ENCODE measurements at places on chromosomes 16 and 17. TPM values are rescaled to one million over a fixed set of nuclear protein-coding genes. Genes with fewer than 3 reads are reported as not detected.

DNA sequence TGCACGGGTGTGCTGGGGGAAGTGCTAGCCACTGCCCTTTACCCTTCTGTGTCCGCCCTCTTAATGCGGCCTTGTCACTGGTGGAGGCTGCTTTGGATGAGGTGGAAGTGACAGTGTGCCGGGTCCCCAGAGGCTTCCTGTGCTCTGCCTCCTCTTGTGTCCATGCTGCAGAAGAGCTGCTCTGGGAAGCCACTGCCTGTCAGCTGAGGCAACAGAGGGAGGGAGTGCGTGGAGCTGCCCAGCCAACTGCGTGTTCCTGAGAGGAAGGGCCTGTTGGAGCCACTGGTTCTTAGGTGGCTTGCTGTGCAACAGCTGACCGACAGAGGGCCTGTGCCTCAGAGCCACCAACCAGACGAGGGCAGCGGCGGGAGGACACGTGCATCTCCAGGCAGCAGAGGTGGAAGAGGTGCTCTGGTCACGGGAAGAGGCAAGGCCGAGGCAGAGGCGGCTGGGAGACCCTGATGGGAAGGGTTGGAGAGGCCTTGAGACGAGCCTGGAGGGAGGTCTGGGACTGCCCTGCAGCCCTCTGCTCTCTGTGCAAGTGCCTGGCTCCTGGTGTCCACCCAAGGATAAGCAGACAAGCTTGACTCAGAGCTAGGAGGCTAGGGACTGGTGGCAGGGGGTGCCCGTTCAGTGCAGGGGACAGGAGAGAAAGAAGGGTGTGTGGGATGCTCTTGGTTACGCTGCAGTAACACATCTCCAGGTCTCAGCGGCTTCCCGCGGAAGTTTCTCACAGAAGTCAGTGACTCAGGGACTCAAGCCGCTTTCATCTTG, 25.4 kb downstream of the B9D1 start:
- H3K4me1 ChIP-seq = peaks cover 14% of the 10 kb centered on the region
- no peaks in the 10 kb centered on the region for H3K27me3 ChIP-seq
- no peak overlapping the region for H3K27ac ChIP-seq
- no peak overlapping the region for H3K4me3 ChIP-seq
- peak; percentile 66 for DNase-seq

GRCh38 chr17:17819561-17819995, 17.2 kb downstream of the SREBF1 start:
- DNase-seq = peak; percentile 64
- H3K36me3 ChIP-seq = no peaks in the 10 kb centered on the region
- H3K27ac ChIP-seq = peak overlapping the region; percentile 25
- no peak overlapping the region for H3K4me3 ChIP-seq

GRCh38 chr17:45296003-45296832, 20.6 kb downstream of the MAP3K14 start:
- no peaks in the 10 kb centered on the region for H3K36me3 ChIP-seq
- DNase-seq = no peak
- H3K27ac ChIP-seq = peak overlapping the region; percentile 85
- H3K27me3 ChIP-seq = no peaks in the 10 kb centered on the region

Gene ZFPM1
- 10.9 TPM for total RNA-seq

DNA sequence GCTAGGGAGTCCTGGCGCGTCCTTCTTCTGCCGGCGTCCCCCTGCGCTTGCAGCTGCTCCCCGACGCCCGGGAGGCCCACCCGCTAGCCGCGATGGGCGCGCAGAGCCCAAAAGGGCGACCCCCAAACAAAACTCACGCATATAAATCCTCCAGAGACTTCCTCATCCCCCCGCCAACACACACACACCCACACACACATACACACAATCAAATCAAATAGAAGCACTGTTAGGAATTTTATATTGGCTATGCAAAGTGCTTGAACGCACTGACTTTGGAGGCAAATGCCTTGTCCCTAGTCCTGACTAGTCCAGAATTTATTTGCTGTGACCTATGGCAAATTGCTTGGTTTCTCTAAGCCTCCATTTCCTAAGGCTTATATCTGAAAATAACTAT, 23.8 kb upstream of the CRYM start:
- H3K27ac ChIP-seq = peak overlapping the region; percentile 71
- H3K4me3 ChIP-seq = peak overlapping the region; percentile 21
- no peak for DNase-seq
- no peaks in the 10 kb centered on the region for H3K36me3 ChIP-seq
- no peaks in the 10 kb centered on the region for H3K27me3 ChIP-seq

Gene CDK5R1
- total RNA-seq = 1.0 TPM

GRCh38 chr17:79969906-79970305, 65.8 kb downstream of the TBC1D16 start:
- no peaks in the 10 kb centered on the region for H3K36me3 ChIP-seq
- DNase-seq = no peak
- no peaks in the 10 kb centered on the region for H3K27me3 ChIP-seq
- H3K4me1 ChIP-seq = peaks cover 16% of the 10 kb centered on the region

Gene ATF7IP2
- total RNA-seq = 22.8 TPM

- H3K36me3 ChIP-seq = no peaks in the 10 kb centered on the region
- H3K27ac ChIP-seq = no peak overlapping the region
- no peaks in the 10 kb centered on the region for H3K27me3 ChIP-seq
- H3K4me3 ChIP-seq = no peak overlapping the region
- H3K4me1 ChIP-seq = no peaks in the 10 kb centered on the region
Observed at GRCh38 chr17:41016578-41017215, 7.8 kb upstream of the KRTAP3-1 start.

DNA sequence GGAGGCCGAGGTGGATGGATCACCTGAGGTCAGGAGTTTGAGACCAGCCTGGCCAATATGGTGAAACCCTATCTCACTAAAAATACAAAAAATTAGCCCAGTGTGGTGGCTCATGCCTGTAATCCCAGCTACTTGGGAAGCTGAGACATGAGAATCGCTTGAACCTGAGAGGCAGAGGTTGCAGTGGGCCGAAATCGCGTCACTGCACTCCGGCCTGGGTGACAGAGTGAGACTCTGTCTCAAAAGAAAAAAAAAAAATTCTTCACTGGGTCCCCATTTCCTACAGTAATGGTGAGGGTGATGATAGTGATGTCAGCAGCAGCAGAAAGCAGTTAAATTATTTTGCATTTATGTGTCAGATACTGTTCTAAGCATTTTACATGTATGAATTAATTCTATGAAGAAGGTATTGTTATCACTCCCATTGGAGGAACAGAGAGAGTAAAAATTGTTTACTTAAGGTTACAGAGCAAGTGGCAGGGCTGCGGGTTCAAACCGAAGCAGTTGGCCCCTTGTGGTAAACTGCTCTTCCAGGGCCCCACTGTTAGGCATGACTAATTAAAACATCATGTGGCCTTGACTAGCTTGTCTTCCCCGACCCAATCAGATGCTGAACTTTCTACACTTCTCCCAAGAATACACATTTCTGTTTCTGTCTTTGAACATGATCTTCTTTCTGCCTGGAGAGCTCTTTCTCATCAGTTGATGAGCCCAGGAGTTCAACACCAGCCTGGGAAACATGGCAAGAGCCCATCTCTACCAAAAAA, 45.8 kb downstream of the STAT3 start:
- no peak overlapping the region for H3K4me3 ChIP-seq
- H3K27ac ChIP-seq = no peak overlapping the region
- H3K36me3 ChIP-seq = peaks cover 17% of the 10 kb centered on the region
- DNase-seq = no peak
- H3K27me3 ChIP-seq = no peaks in the 10 kb centered on the region

- H3K27me3 ChIP-seq = no peaks in the 10 kb centered on the region
- no peak overlapping the region for H3K4me3 ChIP-seq
- H3K27ac ChIP-seq = no peak overlapping the region
- H3K36me3 ChIP-seq = no peaks in the 10 kb centered on the region
- peaks cover 10% of the 10 kb centered on the region for H3K4me1 ChIP-seq
Observed at GRCh38 chr17:31392856-31393748, 1.6 kb downstream of the RAB11FIP4 start.

DNA sequence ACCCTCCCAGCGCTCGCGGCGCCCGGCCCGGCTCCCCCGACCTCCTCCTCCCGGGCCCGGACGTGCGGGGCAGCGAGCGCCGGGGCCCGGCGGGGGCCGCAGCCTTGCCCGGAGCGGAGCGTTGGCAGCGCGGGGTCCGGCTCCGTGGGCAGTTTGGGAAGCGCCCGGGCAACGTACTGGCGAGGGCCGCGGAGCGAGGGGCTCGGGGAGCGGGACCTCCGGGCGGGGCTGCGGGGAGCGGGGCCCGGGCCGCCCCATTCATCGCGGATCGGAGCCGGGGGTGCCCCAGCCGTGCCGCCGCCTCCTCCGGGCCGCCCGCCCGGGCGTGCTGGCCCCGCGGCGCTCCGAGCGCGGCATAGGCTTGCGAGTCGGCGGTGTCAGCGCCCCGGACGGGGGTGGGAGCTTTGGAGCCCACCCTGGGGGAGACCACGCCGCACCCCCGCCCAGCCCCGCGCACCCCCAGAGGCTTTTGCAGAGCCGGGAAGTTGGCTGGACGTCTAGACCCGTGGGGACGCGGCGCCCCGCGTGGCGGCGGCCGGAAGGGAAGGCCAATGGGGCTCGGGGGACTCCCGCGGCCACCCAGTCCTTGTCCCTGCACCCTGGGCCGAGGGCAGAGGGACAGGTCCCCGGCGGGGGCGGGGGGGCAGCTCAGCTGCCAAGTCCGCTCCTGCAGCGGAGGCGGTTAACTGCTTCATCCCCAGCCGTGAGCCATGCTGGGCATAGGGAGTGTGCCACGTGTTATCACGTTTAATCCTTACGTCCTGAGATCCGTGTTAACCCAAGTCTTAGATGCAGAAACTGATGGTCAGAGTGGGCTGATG, 852 bp downstream of the ZNF469 start:
- H3K27me3 ChIP-seq = no peaks in the 10 kb centered on the region
- H3K36me3 ChIP-seq = no peaks in the 10 kb centered on the region
- DNase-seq = peak; percentile 26

Gene GPR142
- 0.52 TPM for total RNA-seq

Gene GFAP
- 2.0 TPM for total RNA-seq

- H3K36me3 ChIP-seq = no peaks in the 10 kb centered on the region
- peak; percentile 7 for DNase-seq
- H3K27ac ChIP-seq = no peak overlapping the region
- no peaks in the 10 kb centered on the region for H3K4me1 ChIP-seq
- H3K4me3 ChIP-seq = no peak overlapping the region
- no peaks in the 10 kb centered on the region for H3K27me3 ChIP-seq
Observed at GRCh38 chr17:69928611-69929010, 146.4 kb upstream of the KCNJ16 start.

GRCh38 chr17:28317966-28318758, 838 bp upstream of the TMEM97 start:
- H3K27me3 ChIP-seq = no peaks in the 10 kb centered on the region
- peak overlapping the region; percentile 95 for H3K27ac ChIP-seq
- H3K4me3 ChIP-seq = no peak overlapping the region

All from body of pancreas (tissue), 4 donors.